Sigmoid colon (tissue), 7 donors: ENCODE measurements at places on chromosomes 5 and 9. TPM values are rescaled to one million over a fixed set of nuclear protein-coding genes. Genes with fewer than 3 reads are reported as not detected.

- DNase-seq, result no peak
Measured at GRCh38 chr5:42491699-42492098, 68.5 kb downstream of the GHR start.

C6 gene
- 1.9 TPM for total RNA-seq

DNA sequence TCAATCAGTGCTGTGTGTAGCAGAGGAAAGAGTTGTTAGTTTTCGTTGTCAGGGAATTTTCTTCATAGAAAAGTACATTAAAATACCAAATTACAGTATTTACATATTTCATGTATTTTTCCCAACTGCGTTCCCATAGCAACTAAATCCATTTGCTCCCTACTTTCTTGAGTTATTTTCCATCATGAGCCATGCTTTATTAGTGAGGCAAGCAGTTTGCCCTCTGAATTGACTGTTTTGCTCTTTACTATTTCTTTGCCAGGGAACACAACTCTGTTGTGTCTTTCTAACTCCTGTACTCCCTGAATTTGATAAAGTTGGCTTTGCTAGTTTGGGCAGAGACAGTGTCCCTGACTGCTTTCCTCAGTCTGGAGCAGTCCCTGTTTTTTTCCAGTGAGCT is 276.2 kb upstream of the SLC30A5 start:
- DNase-seq, result no peak

CAMK4 gene
- 3.0 TPM for total RNA-seq
